SJSA1 (cell line): ENCODE measurements at places on chromosomes 3 and 15.

DNA sequence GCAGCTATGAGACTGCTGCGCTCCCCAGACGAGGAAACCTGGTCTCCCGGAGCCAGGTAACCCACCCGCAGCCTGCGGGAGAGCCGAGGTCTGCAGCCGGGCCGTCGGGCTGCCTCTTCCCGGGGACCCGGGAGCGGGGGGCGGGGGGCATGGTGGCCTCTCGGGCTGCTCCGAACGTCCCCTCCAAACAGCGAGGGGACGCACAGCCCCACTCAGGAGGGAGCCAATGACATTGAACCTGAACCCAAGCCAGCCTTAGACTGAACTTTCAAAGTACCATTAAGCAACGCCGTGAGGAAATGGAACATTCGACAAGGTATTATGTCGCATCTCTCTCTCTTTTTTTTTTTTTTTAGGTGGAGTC, 29.8 kb upstream of the ALDH1A3 start:
- DNase-seq = no peak

GRCh38 chr3:105422645-105423044, 55.9 kb downstream of the ALCAM start:
- DNase-seq = no peak

- DNase-seq = no peak
Measured at GRCh38 chr3:39139442-39139841, 13.9 kb downstream of the CSRNP1 start.

DNA sequence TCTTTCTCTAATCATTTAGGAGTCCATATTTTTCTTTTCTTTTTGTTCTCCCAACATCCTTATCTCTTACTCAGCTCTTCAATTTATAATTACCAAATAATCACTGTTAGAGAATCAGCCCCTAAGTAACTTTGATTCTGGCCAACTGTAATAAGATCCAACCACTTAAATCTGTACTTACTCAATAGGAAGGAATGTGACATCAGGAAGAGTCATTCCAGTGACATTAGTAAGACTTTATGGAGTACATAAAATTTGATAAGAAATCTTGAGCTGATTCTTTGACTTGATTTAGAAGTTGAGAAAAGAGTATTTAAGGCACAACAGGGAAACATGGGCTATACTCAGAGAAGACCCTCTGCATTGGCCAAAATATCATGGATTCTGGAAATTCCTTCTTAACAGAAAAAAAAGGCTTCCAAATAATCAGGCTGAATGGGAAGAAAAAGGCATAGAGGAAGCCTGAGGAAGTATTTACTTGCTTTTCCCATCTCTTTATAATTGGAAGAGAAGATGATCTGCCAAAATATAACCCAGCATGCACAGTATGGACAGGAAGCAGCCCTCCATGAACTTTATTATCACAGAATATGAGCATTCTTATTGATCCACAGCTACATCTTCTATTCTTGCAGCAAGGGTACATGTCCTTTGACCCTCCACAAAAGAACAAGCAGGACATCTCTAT, 289.7 kb upstream of the TPRG1 start:
- peak; percentile 81 for DNase-seq

DNA sequence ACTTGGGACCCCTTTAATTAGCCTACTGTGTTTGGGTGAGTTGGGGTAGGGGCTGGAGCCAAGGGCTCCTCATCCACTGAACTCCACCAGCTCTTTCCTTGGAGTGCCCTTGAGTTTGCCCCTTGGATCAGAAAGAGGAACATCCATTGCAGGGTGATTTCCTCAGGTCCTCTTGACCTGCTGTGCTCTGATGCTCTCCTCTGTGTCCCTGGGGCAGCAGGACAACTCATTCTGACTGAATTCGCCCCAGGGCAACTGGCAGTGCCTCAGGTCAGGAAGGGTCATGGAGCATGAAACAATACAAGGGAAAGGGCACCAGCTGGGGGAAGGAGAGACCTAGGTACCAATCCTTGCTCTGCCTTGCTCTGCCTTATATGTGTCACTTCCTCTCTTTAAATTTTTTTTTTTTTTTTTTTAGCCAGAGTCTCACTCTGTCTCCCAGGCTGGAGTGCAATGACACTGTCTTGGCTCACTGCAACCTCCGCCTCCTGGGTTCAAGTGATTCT, 47.8 kb downstream of the BSN start:
- no peak for DNase-seq

- no peak for DNase-seq
Measured at GRCh38 chr15:57566834-57567233, 24.9 kb upstream of the MYZAP start.

- no peak for DNase-seq
Measured at GRCh38 chr3:101544161-101544850, 17.4 kb upstream of the TRMT10C start.

DNA sequence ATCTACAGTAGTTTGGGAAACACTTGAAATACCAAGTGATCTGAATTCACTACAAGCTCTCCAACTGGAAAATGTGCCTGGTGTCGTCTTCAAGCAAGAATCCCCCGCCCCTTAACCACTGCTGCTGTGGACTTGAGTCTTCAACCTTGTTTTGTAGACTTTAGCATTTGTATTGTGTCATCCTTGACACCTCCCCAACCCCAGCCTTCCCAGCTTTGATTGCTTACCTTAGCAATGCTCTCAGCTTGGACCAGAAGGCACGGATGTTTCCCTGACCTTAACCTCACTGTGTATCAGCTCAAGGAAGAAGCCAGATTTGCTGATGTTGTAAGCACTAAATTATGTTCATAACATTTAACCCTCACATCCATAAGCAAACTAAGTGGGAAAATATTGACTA, 146.4 kb downstream of the IGF1R start:
- no peak for DNase-seq

GRCh38 chr15:63077952-63078351, 35.4 kb downstream of the TPM1 start:
- no peak for DNase-seq

DNA sequence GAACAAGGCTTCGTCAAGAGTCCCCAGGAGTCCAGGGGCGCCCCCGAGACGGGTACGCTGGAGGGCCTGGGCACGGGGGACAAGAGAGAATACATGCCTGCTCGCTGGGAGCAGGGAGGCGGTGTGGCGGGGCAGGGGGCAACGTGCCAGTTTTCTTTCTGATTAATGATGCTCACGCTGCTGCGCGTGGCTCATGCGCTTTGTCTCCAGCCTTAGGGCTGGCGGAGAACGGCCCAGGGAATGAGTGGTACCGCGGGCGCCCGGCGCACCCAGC, 408 bp upstream of the ARPP21 start:
- DNase-seq = no peak

DNA sequence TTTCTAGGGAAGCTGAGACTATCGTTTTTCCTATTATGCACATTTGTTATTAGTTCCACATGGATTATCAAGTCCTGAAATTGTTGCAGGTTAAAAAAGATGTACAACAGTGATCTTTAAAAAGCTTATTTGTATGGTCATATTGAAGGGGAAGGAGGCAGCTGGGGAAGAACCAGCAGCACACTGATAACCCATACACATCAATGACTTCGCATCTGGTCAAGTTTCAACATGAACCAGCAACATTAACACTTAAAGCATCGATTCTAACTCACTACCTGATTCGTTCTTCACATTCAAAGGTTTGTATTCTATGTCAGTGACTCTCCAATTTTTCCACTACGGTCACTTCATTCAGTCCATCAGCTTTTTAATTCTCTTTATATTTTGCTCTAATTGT, 56.4 kb downstream of the NCEH1 start:
- no peak for DNase-seq

GRCh38 chr15:81292523-81293001, 31.4 kb downstream of the STARD5 start:
- DNase-seq = no peak

DNA sequence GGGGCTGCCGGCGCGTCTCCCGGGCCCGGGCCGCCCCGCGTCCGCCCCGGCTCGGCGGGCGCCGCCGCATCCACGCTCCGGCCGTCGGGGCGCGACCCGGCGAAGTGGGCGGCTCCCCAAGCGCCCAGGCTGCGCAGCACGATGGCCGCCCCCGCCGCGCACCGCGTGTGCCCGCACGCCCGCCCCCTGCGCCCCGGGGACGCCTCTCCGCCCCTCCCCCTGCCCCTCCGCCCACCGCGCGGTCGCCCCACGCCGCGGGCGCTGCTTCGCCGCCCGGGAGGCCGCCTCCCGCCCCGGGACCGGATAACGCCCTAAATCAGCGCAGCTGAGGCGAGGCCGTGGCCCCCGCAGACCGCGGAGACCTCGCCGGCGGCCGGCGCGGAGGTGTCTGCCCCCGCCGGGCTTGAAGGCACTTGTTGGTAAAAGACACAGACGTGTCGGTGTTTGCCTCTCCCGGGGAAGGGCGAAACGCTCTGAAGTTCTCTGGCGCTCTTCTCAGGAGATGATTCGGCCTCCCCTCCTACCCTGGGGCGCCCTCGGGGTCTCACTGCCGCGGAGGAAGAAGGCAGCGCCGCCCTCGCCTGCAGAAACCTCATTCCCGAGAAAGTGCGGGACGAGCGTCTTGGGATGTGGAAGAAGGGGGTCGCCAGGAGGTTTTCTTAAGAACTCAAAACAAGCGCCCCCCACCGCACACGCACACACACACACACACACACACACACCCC, at the start of gene BNC1:
Gene BNC1, minus strand, starts transcription at position 106 of the 725 bp plus-strand sequence. Its CDS starts 36 bp downstream, at position 70.
- DNase-seq = peak; percentile 56

DNA sequence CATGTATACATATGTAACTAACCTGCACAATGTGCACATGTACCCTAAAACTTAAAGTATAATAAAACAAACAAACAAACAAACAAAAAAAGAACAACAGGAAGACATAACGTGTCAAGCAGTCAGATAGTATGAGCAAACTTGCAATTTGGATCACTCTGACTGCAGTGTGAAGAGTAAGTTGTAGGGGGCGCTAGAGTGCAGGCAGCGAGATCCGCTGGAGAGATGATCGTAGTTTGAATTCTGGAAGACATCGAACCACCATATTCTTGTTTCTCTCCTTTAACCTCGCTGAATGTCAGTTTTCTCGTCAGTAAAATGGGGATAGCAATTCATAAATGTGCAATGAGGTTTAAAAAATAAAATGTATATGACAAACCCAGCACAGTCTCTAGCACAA, 165.2 kb upstream of the LMCD1 start:
- no peak for DNase-seq

DNA sequence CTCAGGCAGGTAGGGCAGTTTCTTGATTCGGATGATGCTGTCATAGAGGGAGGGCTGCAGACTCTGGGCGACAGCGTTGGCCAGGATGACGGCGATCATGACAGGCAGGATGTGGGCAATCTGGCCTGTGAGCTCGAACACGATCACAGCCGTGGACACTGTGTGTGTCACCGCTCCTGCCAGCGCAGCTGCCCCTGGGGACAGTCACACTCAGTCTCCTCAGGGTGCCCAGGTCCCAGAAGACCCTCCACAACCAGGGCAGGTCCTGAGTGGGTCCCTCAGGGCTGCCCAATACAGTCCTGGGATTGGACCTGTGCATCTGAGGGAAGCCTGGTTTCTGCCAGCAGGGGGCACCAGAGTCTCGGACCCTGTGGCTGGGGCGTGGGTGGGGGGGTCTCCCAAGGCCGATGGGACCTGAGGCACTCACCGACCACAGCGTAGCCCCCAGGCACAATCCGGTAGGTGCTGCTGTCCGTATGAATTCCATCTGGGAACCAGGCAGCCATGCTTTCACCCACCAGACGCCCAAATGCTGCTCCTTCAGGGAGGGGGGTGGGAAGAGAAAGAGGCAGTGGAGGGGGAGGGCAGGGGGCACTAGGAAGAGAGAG, 7.2 kb downstream of the CLCN2 start:
- peak; percentile 66 for DNase-seq

GRCh38 chr3:50612970-50613846, 1.6 kb upstream of the CISH start:
- no peak for DNase-seq

- DNase-seq = no peak
Measured at GRCh38 chr3:8517487-8517886, 15.9 kb downstream of the LMCD1 start.

- DNase-seq = no peak
Measured at GRCh38 chr3:65303431-65303830, 615.6 kb upstream of the ADAMTS9 start.

- no peak for DNase-seq
Measured at GRCh38 chr3:63478990-63479660, 173.3 kb upstream of the SNTN start.

DNA sequence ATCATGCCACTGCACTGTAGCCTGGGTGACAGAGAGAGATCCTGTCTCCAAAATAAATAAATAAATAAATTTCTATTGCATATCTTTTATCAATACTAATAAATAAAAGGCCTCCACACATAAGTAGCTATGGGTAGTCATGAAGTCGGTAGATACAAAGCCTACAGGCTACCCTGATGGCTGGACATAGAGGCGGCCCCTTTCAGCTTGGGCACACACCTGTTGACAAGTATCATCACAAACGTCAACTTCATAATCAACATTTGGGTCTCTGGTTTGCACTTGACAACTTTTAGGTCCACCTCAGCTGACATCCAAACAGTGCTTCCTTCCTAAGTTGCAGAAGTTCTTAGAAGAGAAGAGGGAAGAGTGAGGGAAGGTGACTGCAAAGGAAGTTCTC, 53.4 kb downstream of the ITGA11 start:
- peak; percentile 6 for DNase-seq

GRCh38 chr3:172129850-172130716, 90.7 kb downstream of the FNDC3B start:
- DNase-seq = peak; percentile 94

- no peak for DNase-seq
Measured at GRCh38 chr3:127632035-127632820, 3.2 kb downstream of the PODXL2 start.

- DNase-seq = no peak
Measured at GRCh38 chr3:133459400-133459799, 59.5 kb downstream of the BFSP2 start.

DNA sequence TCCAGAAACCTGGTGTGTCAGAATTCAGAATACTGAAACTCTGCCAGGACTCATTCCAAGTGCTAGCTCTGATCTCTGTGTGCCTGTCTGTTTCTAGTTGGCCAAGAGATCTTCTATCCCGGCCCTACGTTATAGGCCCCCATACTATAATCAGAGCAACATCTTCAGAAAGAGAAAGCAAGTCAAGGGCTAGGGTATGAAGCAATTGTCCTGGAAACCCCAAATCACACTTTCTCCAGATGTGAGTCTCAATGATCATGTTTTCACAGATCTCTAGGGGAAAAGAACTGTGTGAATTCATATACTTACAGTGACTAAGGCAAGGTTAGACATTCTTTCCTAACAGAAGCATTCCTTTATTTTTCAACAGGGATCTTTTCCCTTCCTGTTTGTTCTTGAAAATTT, 309.7 kb downstream of the SLC9A9 start:
- no peak for DNase-seq

DNA sequence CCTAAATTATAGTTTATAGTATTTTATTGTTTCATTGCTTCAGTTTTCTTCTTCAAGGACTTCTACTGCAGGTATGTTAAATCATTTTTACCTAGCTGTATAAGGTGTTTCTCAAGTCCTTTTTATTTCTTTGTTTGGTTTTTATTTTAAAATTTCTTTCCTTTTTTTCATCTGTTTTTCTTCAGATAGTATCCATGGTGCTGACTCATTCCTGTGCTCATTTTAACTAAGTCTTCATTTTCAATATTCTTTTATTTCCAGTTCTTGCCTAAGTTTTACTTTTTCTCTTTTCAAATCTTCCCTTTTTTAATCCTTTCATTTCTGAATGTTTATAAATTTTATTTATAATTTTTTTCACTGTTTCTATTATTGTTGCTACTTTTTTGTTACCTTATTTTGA, 42.3 kb upstream of the STIMATE start:
- DNase-seq = no peak
